Right kidney (tissue), 9 donors: ENCODE measurements at places on chromosomes 3 and 15.
A peak's percentile ranks its signal among the peaks of the same experiment; 100 is the strongest.

- DNase-seq = no peak
Observed at GRCh38 chr3:106458952-106459351, 590.1 kb upstream of the CBLB start.

DNA sequence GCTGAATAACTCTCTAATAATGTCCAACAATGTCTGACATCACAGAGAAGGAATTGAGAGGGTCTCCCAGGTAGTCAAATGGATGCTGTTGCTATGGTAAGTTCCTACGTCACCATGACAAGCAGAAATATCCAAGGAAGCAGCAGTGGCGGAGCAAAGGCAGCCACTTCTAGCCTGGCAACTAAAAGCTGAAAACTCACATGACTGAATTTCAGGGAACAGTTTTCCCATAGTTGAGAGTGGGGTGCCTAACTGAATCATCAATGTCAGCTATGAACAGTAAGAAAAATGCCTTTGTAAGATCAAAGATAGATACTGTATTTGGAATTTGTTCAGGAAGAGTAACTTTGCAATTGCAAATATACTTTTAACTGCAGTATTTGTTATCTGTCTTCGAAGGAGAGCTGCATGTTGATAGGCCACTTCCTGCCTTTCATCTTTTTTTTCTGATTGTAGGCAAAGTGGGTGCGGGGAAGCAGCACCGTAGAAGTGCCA is 161.7 kb downstream of the BBX start:
- no peak for DNase-seq

- no peak for DNase-seq
Observed at GRCh38 chr3:179788996-179789395, 136.2 kb downstream of the USP13 start.

- peak; percentile 56 for DNase-seq
Observed at GRCh38 chr3:184727357-184728009, 15.6 kb upstream of the MAGEF1 start.

GRCh38 chr3:112672716-112673541 is 32.0 kb upstream of the CCDC80 start:
- DNase-seq = no peak

- no peak for DNase-seq
Observed at GRCh38 chr15:47786371-47786770, 69.1 kb downstream of the SEMA6D start.

GRCh38 chr3:123467046-123467445 is 18.2 kb upstream of the ADCY5 start:
- no peak for DNase-seq

GRCh38 chr3:184338511-184338945 is 1.1 kb downstream of the FAM131A start:
- peak; percentile 76 for DNase-seq

DNA sequence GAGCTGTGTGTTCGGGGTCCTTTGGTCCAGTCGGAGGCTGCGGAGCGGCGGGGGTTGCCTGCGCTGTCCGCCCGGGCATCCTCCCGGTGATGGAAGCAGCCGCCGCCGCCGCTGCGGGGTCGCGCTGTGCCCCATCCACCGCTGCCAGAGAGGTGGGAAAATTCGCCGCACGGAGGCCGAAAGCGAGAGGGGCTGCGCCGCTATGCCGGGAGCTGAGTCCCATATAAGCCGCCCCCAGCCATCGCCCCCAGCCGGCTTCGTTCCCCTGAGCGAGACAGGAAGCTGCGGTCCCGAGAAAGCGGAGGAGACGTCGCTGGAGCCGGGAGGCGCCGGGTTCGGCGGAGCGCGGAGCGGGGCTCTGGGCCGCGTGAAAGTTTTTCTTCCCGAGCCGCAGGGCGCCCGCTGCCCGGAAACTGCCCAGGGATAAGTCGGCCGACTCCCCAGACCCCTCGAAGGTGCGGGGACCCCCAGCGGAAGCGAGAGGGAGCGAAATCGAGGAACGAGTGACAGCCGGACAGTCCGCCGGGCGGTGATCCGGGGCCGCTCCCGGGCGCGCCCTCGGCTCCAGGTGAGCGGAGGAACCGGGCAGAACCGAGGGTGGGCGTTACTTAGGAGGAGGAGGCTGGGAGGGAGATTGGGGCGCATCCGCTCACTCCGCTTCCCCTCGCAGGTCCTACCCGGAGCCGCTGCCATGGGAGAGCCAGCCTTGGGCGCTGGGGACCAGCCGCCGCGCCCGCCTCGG is 574 bp downstream of the CHST2 start:
- no peak for DNase-seq

GRCh38 chr3:632571-633170 is 436.1 kb downstream of the CHL1 start:
- DNase-seq = peak; percentile 36

DNA sequence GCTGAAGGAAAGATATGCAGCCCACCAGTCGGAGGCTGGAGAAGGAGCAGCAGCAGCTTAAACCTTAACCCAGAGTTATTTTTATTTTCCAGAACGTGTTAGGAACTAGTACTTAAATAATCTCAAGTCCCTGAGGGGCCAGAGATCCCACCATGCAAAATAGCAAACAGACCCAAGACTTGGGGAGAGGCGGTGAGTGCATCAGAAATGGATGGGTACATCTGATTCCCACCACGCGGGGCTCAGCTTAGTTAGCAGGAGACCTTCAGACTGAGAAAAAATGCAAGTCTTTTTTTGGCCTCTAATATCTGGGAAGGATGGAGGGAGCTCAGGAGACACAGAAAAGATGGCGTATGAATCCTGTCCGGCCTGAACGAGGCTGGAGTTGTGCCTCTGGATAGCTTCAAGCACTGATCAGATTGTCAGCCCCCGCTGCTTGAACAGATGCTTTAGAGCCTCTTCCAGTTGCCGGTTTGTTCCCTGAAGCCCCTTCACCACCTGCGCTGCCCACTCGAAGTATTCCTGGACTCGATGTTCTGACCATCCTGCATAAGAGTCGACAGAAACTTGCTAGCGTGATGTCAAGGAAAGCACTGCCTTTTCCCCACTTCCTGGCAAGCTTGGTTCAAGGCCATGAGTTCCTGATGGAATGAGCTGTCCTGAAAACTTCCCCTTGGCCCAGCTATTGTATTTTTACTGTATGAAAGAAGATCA is 1.3 kb downstream of the HDDC3 start:
- peak; percentile 16 for DNase-seq

GRCh38 chr15:79969146-79969545 is 1.9 kb downstream of the BCL2A1 start:
- no peak for DNase-seq

DNA sequence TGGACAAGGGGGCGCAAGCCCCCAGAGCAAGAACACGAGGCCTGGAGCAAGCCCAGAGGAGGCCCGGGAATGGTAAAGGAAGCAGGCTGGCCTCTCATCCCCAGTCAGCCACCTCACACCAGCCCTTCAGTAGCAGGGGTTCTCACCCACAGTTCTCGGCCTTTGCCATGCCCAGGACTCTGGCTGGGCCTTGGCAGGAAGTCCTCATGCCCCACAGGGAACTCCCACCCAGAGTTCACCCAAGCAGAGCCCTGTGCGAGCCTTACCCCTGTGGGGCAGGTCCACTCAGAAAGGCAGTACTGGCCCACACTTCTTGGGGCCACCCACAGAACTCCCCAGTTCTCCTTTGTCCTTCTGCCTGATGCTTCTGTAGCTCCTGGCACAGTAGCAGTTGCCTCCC is 30.3 kb downstream of the CYP11A1 start:
- DNase-seq = no peak

- peak; percentile 39 for DNase-seq
Observed at GRCh38 chr15:63189941-63190768, 749 bp downstream of the RAB8B start.

DNA sequence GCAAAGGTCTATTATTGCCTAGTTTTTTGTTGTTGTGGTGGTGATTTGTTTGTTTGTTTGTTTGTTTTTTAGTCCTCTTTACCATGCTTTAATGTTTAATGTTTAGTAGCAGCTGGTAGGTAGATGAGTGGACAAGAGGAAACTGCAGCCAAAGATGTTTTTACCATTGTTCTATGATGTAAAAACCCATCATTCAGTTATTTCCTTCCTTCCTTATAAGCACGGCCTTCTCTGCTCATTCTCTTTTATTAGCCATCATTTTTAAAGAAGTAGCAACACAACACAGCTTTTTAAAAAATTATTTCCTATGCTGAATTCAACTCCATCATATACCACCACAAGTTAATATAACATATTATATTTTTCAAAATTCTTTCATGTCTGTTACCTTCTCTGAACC is 58.5 kb upstream of the BOC start:
- no peak for DNase-seq

DNA sequence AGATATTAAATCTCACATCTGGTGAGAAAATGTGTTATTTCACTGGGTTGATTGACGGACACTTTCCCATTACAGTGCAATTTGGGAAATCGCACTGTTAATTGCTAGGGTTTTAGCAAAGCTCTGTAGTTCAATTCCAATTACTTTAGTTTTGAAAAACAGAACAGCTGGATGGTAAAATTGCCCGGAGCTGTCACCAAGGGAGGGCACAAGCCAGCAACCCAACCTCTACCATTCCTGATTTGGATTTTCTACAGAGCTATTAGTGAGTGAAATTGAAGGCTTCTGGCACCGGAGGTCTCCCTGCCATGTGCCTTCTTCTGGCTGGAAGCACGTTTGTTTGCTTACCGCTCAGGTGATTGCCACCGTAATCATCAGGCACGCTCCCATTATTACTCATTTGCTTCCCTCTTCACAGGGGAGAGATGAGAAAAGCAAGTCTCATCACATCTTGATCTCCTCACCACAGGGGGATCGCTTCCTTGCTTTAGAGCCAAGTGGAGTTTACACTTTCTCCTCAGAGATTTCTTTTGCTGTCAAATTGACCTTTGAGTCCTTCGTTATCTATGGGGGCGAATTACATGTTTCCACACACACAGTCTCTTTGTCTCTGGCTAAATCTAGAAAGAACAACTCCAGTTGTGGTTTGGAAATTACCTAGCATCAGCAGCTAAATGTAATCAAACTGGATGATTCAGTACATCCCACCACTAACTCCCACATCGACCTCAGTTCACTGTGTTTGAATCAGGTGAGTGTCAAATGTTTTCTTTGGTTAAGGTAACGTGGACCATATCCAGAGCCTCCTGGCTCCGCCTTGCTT is 421.7 kb upstream of the GOLIM4 start:
- DNase-seq = no peak

- no peak for DNase-seq
Observed at GRCh38 chr3:16181361-16181760, 6.9 kb downstream of the GALNT15 start.

GRCh38 chr3:65356331-65357248 is 668.8 kb upstream of the ADAMTS9 start:
- DNase-seq = peak; percentile 87

- no peak for DNase-seq
Observed at GRCh38 chr3:30639937-30640336, 33.5 kb downstream of the TGFBR2 start.

GRCh38 chr15:94412979-94413746 is 181.8 kb downstream of the MCTP2 start:
- no peak for DNase-seq

GRCh38 chr3:149470381-149470780 is 4.1 kb upstream of the TM4SF4 start:
- no peak for DNase-seq

DNA sequence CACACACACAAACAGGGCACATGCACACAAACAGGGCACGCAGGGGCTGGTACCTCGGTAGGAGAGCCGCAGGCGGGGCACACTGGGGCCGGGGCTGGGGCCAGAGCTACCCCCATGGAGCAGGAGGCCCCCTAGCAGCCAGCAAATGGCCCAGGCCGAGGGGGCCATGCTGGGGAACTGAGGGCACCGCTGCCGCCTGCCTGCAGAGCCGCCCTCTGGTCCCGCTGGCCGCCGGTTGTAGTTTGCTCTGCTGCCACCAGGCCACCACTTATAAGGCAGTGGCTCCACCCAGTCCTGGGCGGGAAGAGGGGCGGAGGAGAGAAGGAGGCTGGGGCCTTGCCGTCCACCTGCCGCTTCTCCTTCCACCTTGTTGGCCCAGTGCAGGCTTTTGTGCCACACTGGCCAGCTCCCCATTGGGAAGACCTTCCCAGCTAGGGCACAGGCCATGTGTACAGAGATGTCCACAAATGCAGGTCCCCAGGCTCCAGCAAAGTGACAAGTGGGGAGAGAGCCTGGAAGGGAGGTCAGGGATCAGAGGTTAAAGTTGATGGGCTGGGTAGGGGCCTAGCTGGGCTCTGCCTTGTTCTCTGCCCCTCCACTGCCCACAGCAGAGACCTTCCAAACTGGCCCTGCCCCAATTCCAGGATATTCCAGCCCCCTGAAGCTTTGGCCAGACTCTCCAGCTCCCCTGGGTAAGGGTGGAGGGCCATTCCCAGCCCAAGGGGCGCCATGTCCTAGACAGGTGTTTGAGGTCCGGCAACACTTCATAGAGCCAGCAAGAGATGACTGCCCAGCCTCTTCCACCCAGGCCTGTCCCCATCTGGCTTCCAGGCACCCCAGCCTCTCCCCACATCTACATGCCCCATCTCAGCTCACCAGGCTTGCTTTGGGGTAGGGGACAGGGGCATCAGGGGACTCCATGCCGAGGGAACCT is at the start of gene SEMA3G:
TSS of gene SEMA3G (minus strand) at position 244 of the 934 bp plus-strand sequence. CDS start at position 168, 76 bp downstream.
- DNase-seq = peak; percentile 35

GRCh38 chr3:72606005-72606800 is 242.0 kb downstream of the SHQ1 start:
- DNase-seq = no peak

DNA sequence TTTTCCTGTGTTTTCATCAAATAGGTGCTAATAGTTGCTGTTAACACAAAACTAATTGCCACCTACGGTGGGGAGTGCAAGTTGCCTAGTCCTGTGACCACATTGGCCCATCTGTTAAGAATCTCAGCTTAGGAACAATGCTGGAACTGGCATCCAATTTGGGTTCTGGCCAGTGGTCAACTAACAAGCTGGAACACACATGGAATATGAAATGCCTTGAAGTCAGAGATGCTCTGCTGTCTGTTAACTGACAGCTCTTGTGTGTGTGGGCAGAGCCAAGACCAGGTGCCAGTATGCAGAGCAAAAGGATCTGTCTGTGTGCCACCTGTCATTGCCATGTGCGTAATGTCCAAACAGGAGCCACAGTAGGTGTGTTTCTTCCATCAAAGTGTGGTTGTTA is 460.8 kb downstream of the ROBO2 start:
- DNase-seq = no peak

- no peak for DNase-seq
Observed at GRCh38 chr15:97745481-97746071, 214.9 kb upstream of the ARRDC4 start.

DNA sequence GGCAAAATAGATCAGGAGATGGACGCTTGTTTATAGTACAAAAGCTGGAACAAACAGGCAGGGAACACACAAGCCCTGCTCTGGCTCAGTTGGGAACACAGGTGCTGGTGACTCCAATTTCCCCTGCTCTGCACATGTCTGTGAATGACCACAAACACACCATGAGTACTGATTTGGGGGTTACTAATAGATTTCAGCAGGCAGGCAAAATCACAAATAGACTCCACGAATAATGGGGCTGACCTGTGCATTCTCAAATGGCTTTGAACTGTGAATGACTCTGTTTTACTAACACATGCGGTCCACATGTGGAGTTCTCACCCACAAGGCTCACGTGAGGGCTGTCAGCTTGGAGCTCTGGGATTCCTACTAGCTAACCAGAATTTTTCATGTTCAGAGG is 3.9 kb downstream of the RTP3 start:
- DNase-seq = no peak

DNA sequence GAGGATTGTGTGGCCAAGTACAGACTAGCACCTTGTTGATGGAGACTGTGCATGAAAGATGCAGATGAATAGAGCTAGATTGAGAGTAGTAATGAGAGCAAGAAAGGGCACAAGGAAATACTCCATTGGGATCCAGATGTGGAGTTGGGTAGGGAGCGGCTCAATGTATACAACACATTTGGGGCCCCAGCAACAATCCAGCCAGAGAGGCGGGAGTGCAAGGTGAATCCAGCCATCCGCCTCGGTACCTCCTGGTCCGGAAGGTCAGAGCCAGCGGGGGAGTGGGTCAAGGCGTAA is 9.0 kb downstream of the ISL2 start:
- DNase-seq = no peak

- DNase-seq = peak; percentile 74
Observed at GRCh38 chr15:96343113-96344059, 12.9 kb downstream of the NR2F2 start.
